ENCODE measurements at places on chromosomes 2 and 18.

- no peak for DNase-seq
These were observed 218.1 kb upstream of the TNP1 start for GRCh38 chr2:217077831-217078407.

- DNase-seq, result peak; percentile 71
These were observed 39.9 kb downstream of the TMEM247 start for GRCh38 chr2:46519265-46519664.

- DNase-seq, result no peak
These were observed 28.2 kb downstream of the GULP1 start for GRCh38 chr2:188319838-188320237.

DNA sequence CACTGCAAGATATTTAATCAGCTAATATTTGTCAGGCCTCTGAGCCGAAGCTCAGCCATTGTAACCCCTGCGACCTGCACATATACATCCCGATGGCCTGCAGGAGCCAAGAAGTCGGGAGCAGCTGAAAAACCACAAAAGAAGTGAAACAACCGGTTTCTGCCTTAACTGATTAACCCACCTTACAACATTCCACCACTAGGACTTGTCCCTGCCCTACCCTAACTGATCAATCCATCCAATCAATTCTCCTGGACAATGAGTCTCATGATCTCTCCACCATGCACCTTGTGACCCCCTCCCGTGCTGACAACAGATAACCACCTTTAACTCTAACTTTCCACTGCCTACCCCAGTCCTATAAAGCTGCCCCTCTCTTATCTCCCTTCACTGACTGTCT lies 945.4 kb upstream of the GYPC start:
- no peak for DNase-seq
